Stimulated activated CD4-positive, alpha-beta T cell treated with anti-CD3 and anti-CD28 coated beads, Interleukin-12 subunit alpha, Interleukin-12 subunit beta, amount 100 ng/mL, for 24 hours (primary cell): ENCODE measurements at places on chromosomes 4 and X.

GRCh38 chrX:16431266-16431665, 218.7 kb upstream of the S100G start:
- DNase-seq = no peak

DNA sequence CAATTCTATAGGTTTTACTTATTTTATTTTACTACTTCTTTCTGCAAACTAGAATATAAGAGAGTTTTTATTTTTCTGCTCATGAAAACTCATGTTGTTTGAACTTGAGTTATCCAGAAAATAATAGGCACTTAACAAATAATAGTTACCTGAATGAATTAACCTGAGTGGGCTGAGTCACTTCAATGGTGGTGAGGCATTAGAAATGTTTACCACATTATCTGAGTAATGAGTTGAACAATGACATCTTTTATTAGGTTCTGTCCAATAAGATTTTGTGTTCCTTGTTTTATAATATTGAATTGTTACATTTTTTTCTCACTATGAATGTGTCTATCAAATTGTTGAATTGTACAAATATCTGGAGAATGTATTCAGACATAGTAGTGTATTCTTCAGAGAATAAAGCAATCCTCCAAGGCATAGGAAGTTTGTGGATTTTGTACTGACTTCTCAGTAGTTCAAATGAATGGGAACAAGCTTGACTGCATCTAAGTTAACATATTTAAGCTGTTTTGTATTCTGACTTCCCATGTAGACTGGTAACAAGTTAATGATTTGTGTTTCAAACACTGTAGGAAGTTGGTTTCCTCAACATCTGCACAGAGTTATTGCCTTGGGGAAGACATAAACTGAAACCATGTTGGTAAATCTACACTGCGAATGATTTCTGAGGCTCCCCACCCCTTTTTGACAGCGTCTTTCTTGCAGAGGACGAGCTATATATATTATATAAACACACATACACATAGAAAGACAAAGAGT, 1808.9 kb upstream of the TENM3 start:
- DNase-seq = no peak

GRCh38 chrX:119247702-119248101, 11.6 kb downstream of the PGRMC1 start:
- DNase-seq = no peak

- DNase-seq = no peak
These were observed 62.0 kb downstream of the CASP3 start for GRCh38 chr4:184587221-184587620.

DNA sequence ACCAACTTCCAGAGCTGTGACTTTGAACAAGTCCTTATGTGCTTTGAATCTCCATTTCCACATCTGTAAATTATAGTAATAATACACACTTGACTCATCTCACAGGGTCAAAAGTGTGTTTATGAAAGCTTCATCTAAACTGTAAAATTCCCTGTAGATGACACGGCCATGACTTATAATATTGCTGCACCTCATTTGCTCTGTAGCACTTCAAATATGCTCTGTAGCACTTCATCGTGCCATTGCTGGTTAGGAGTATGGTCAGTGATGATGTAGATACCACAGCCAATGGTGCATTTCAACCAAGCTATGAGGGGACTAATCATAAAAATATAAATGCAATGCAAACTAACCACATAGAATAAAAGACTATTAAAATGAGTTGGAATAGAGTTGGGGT, 318.6 kb downstream of the ANK2 start:
- no peak for DNase-seq

DNA sequence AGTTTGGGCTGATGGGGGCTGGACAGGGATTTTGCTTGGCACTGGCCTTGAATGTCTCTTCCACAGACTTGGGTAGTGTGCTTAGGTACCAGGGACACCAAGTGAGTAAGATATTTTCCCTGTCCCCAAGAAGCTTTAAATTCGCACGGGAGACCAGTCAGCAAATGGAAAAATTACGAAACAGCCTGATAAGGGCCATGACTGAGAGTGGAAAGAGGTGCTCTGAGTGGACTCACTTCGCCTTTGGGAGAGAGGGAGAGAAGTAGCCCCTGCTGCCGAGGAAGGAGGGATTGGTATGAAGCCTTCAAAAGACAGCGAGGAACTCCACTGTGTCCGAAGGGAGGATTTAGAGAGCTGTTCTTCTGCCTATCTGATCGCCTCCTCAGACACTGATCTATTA, 2.6 kb downstream of the LSM6 start:
- no peak for DNase-seq

- no peak for DNase-seq
These were observed 88.4 kb downstream of the WDFY3 start for GRCh38 chr4:84878090-84878489.

- DNase-seq = no peak
These were observed 203.3 kb upstream of the JADE1 start for GRCh38 chr4:128606173-128606572.

GRCh38 chr4:3874028-3874415, 107.8 kb downstream of the ADRA2C start:
- no peak for DNase-seq

- DNase-seq = no peak
These were observed 64.1 kb downstream of the ANTXR2 start for GRCh38 chr4:80008971-80009370.
